IPS DF 6.9 (cell line): ENCODE measurements at places on chromosomes 3 and 15.

DNA sequence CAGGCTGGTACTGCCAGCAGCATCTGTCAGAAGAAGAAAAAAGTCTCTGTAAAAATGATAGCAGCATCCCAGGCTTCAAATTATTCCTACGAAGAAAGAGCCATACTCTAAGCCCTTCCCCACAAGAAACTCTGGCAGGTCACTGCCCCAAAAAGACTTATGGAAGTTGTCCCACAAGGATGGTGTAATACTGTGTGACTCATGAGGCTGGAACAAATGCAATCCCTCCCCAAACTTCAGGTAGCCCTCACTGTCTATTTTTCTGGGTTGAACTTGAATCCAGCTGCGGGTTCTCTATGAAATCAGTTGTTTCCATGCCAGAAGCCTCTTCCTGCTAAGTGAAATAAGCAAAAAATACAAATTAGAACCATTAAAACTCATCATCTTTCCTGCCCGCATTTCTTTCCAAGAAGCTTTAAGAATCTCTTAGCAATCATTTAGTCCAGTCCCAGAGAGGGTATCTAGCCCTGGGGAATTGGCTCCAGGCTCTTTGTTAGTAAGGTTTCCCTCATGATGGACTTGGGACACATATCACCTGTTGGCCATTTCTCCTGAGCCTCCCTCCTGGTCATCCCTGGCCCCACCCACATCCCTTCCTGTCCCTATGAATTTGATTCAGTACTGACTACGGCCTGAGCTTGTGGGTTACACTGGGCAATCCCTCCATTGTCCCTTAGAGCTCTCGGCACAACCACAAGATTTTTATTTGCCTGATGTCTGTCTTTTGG, 51.7 kb downstream of the FAM174B start:
- no peak for DNase-seq

- DNase-seq: no peak
Observed at GRCh38 chr3:137687181-137687879, 76.8 kb upstream of the SOX14 start.

DNA sequence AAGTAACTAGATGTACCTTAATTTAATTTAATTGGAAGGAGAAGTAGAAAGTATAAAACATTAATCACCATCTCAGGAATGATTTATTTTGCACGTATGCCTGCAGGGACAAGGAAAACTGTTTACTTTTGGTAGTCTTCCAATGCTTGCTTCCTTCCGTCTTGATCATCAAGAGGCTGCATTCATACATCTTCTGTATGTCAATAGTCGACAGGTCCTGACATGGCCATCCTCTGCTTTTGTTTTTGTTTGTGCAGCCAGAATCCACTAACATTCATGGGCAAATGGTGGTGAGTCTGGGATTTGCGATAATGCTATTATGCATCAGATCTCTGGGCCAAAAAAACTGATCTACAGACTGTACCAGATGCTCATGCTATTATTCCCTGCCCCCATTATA, 56.6 kb upstream of the ZPLD1 start:
- no peak for DNase-seq

- no peak for DNase-seq
Observed at GRCh38 chr3:128486681-128487537, 6.1 kb downstream of the GATA2 start.

- DNase-seq: no peak
Observed at GRCh38 chr3:33071946-33072345, 25.0 kb downstream of the GLB1 start.

DNA sequence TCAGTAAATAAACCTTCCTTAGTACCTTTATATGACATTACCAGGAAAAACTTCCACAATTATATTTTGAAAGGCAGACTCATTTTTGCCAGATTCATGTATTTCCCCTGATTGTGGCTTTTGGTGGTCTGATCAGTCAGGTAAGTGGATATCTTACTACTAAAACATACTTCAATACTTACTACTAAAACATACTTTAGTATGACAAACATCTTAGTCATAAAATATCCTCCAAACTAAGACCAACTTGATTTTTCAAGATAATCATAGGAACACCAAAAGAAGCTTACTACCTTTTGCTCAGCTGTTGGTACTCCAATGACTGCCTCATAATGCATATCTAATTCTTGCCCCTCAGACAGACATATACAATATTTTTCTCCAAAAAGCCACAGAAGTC, 9.3 kb downstream of the TJP1 start:
- DNase-seq: no peak

GRCh38 chr15:98968576-98968975, 39.0 kb downstream of the PGPEP1L start:
- DNase-seq: no peak
